Activated CD4-positive, CD25-positive, alpha-beta regulatory T cell (primary cell): ENCODE measurements at places on chromosomes 16 and 17.

- no peak for DNase-seq
These were observed 88.4 kb downstream of the BANP start for GRCh38 chr16:88039591-88039990.

GRCh38 chr17:36085765-36086164 is 4.2 kb downstream of the CCL3 start:
- no peak for DNase-seq

GRCh38 chr17:57438066-57438731 is 181.9 kb downstream of the MSI2 start:
- DNase-seq, result no peak

DNA sequence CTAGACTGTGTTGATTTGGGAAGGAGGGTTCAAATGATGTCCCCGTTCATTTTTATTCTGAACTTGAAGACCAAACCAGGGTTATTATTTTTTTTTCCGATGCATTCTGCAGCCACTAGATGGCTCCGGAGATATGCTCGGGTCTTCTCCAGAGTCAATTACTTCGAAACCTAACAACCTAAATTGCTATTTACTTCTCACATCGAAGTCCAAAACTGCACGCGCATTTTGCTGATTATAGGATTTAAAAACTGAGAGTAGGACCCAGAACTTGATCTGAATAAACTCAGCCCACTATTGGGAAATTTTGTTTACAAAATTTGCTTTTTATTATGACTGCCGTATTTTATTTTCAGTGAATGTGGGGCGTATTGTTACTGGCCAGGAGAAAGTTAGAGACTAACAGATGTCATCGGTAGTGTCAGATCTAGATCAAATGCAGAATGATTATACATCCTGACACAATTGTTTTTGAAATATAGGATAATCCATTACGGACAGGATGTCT is 263.8 kb downstream of the HS3ST3A1 start:
- no peak for DNase-seq

- no peak for DNase-seq
These were observed 9.7 kb downstream of the MPRIP start for GRCh38 chr17:17051791-17052461.

- no peak for DNase-seq
These were observed 30.8 kb downstream of the NDEL1 start for GRCh38 chr17:8466456-8466855.

DNA sequence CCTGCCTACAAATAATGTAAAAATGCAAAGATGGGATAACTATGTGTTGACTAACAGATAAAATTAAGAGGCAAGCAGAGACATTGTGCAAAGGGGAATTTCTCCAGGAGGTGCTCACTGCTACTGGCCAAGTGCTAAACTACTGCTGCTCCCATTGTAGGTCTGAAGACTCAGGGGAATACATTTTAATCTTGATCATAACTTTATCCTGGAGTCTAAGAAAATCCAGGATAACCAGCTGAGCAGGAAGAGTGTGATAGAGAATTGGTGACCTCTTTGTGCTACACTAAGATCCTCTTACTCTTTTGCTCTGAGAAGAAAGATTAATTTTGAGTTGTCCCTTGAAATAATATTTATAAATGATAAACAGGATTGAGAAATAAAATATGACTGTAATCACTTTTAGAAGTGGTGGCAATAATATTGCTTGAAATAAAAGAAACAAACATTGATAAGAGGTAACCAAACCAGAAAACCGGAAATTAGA is 5.9 kb downstream of the RNF43 start:
- DNase-seq, result no peak

GRCh38 chr17:75610103-75610984 is 22.7 kb downstream of the MYO15B start:
- no peak for DNase-seq

- no peak for DNase-seq
These were observed 396.5 kb upstream of the SOX9 start for GRCh38 chr17:71724339-71724738.

DNA sequence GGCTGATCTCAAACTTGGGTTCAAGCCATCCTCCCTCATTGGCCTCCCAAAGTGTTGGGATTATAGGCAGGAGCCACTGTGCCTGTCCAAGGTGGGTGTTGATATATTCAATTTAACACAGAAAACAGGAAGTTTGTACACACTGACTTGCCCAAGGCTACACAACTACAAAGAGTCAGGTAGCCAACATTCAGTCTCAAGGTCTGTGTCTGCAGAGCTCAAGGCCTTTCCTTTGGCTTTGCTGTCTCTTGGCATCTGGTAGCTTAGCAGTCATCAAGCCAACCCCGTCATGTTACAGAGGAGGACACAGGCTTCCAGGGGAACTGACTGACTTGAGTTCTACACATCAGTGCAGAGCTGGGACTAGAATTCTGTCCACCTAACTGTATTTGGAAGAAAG is 11.9 kb upstream of the MEFV start:
- DNase-seq, result no peak

DNA sequence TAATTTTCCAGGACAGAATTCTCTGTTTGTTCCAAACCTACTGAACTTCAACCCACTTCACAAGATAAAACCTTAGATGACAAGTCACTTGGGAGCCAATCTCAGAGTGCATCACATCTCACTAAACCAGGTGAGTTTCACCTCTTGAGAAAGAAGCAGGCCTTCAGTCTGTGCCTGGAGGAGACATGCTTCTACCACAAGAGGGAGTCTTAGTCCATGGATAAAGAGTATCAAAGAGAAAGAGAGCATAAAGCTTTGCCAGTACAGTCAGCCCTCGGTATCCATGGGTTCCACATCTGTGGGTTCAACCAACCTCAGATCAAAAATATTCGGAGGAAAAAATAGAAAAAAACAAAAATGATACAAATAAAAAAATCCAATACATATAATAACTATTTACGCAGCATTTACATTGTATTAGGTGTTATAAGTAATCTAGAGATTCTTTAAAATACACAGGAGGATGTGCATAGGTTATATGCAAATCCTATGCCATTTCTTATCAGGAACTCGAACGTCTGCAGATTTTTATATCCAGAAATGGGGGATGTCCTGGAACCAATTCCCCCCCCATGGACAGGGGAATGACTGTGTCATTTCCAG is 37.7 kb downstream of the DUSP14 start:
- DNase-seq, result no peak

- no peak for DNase-seq
These were observed 903.8 kb upstream of the RBFOX1 start for GRCh38 chr16:6428861-6429260.

DNA sequence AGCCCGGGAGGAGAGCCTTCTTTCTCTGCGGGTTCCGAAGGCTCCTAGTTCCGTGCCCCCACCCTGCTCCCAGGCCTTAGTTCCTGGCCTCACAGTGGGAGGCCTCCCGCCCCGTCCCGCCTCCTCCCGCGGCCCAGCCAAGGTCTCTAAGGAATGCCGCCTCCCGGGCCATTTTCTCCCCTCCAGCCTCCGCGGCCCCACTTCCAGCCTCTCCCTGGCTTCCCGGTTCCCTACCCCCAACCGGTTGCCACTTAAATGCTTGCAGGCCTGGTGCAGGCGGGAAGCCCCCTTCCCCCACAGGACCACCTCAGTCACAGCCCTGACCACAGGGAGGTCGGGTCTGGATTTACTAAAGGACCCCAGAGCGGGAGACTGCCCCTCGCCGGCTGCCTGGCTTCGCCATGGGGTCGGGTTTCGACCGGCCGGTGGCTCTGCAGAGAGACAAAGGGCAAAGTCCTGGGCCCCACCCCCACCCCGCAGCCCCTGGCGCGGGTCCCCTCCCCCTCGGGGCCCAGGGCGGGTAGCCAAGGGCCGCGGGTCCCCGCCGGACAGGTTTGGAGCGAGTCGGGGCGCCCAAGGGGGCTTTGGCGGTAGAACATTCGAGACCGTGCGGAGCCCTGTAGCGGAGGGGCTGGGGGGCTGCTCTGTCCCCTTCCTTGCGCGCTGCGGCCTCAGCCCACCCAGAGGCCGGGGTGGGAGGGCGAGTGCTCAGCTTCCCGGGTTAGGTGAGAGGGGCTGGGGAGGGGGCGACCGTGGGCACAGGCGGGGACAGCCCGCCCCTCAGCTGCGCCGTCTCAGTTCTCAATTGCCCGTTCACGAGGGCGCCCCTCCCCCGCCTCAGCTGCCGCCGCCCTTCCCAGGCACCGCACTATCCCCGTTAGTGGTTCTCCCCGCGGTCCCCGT is 16.4 kb downstream of the IGF2BP1 start:
- DNase-seq, result no peak

- DNase-seq, result no peak
These were observed 1.5 kb downstream of the MXRA7 start for GRCh38 chr17:76709077-76709950.

DNA sequence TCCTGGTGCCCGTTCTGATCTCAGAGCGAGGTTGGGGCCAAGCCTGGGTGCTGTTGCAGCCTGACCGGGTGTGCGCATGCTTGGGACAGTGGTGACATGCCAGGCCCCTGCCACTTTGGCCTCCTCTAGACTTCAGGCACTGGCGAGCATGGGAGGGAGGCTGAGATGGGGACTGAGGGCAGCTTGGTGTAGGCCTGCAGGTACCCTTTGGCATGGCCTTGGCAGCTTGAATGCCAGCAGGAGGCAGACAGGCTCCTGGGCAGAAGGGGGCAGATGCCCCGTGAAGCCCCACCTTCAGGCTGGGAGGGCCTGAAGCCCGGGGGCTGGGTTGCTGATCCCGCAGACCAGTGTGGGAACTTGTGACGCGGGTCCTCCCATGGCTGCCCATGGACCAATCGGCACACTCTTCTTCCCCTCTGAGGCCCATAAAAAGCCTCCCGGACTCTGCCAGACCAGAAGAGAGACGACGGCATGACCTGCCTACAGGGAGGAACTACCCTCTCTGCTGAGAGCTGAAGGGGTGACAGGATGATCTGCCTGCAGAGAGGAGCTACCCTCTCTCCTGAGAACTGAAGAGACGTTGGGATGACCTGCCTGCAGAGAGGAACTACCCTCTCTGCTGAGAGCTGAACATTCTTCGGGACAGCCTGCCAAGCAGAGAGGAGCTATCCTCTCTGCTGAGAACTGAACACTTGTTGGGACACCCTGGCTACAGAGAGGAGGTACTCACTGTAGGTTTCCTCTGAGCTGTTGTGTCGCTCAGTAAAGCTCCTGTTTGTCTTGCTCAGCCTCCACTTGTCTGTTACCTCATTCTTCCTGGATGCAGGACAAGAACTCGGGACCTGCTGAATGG is 17.5 kb downstream of the RHOT1 start:
- DNase-seq, result no peak

DNA sequence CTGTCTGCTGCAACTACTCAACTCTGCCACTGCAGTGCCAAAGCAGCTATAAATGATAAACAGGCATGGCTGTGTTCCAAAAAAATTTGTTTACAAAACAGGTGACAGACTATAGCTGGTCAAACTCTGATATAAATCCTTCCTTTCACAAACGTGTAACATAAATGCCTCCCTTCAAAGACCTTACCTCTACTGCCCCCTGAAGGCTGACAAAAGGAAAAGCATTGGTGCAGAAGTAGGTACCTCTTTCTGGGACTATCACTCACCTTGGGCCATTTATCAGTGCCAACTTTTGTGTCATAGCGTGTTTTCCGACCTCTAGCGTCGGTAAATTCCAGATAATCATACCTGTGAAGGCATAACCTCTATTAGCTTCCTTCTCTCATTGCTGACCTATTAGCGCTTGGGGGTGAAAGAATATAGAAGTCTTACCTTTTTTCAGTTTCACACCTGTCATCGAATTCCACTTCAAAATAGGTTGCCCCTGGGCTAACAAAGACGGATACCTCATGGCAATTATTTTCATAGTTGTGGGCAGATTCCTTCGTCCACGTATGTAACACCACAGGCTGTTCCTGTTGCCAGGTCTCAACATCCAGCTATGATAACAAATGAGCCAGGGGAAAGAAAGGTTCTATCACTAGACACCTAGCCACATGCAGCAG is 67.9 kb downstream of the ZZEF1 start:
- no peak for DNase-seq

GRCh38 chr17:64187093-64187895 is 57.4 kb upstream of the ERN1 start:
- DNase-seq, result no peak

DNA sequence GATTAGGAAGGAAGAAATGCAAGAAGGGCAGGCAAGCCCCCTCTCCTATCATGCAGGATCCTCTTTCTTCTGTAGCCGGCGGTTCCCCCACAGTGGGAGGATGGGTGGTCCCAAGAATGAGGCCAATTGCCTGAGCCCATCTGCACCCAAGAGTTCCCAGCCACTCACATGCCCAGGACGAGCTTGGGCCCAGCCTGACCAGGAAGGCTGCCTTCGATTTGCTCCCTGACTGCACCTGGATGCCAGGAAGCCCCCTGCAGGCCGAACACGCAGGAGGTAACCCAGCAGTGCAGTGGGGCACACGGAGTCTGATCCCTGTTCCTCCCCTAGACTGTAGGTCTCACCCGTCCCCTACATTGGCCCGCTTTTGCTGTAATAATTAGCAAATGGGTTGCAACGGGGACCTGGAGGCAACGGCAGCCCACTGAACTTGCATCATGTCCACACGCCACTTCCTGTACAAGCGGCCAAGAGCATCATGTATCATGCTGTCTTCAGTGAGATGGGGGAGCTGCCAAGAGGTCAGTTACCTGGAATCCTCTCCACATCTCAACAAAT is 67.5 kb downstream of the AMFR start:
- DNase-seq, result no peak

DNA sequence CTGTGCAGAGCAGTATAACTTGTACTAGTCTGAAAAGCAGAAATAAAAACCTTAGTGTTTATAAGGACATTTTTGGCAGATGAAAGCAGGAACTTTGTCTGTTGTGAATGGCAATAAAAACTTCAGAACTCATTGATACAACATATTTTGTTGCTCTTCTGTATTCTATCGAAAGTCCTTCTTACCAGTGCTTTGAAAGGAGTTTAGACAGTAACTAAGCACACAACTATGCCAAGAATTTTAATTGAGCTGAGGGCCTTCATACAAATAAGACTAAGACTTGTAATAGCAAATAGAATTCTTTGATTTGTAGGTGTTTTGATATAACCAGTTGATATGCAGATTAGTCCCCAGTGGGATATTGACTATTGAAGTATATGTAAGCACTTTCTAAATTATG is 308.4 kb downstream of the ZFHX3 start:
- DNase-seq, result no peak

- DNase-seq, result no peak
These were observed 40.4 kb downstream of the TNRC6A start for GRCh38 chr16:24769806-24770205.

DNA sequence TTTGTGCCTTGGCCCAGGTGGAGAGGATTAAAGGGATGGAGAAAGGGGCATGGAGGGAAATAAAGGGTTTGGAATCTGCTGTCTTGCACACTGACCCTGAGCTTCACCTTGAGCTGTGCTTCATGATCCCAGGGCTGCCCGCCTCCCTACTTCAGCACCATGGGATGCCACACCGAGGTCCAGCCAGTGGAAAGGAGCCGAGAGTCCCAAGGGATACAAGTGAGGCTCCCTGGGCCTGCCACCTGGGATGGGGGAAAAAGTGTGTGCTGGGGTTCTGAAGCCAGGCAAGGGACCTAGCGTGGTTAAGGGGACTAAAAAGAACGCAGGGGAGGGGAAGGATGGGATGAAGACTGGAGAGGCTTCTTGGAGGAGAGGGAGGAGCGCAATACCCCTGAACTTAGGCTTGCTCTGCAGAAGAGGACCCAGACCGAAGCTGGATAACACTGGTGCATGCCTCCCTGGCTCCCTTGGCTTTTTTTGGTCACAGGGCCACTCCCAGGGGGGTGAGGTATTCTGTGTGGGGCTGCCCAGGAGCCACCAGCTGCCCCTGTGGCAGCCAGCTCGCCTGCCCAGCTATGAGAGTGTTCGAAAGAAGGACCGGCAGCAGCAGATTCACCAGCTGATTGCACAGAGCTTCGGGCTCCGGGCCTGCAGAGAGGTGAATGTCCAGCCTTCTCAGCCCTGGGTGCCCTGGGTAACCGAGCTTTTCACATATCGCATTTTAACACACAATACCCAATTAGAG is 7.2 kb downstream of the MRPL27 start:
- DNase-seq, result no peak
